Stimulated activated CD4-positive, alpha-beta T cell treated with anti-CD3 and anti-CD28 coated beads, Interleukin-4, amount 100 ng/mL, for 24 hours (primary cell): ENCODE measurements at places on chromosomes 2 and 18.

- no peak for DNase-seq
Measured at GRCh38 chr2:10402653-10403215, 45.4 kb downstream of the ODC1 start.

GRCh38 chr2:117770730-117771129, 43.8 kb upstream of the DDX18 start:
- no peak for DNase-seq

DNA sequence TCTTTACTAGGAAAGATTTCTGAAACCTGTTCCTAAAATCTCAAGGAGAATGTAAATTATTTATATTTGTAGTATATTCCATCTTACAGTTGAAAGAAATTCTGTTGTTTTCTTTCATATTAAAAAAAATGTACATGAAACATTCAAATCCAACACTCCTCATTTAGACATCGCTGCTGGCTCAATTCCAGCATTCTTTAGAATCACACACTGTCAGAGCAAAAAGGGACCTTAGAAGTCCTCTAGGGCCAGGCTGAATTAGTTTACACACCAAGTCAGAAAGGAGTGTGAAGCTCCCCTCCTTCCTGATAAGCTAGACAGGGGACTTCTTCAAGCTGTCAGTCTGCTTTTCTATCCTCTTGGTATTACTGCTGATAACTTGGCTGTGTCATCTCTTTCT, 158.6 kb upstream of the LTBP1 start:
- DNase-seq: no peak

DNA sequence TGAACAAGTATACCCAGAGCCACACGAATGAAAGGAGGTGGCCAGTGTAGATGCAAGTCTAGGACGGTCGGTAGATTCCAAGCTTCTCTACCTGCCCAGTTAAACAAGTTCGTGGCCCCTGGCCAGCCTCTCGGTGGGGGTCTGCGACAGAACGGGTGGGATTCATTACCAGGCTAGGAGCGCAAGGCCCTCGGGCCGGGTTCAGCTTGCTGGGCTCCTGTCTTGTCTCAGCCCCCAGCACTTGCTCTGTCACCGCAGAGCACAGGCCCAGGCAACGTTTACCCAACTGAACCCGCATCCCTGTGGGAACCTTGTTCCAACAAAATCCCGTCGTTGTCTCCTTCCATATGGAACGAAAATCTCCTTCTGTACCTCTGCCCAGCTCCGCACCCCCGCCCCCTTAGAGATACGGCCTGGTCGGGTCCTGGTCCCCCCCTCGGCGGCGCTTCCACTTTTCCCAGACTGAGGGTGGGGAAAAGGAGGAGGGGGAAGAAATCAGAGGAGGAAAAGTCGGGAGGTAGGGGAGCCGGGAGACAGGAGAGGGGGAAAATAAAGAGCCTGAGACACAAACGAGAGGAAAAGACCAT, 1.9 kb upstream of the EMX1 start:
- DNase-seq: no peak

GRCh38 chr18:26516964-26517363, 31.4 kb downstream of the KCTD1 start:
- no peak for DNase-seq

GRCh38 chr2:3175568-3175955, 202.1 kb downstream of the EIPR1 start:
- no peak for DNase-seq

GRCh38 chr2:127857265-127857808, 618 bp downstream of the POLR2D start:
- no peak for DNase-seq

DNA sequence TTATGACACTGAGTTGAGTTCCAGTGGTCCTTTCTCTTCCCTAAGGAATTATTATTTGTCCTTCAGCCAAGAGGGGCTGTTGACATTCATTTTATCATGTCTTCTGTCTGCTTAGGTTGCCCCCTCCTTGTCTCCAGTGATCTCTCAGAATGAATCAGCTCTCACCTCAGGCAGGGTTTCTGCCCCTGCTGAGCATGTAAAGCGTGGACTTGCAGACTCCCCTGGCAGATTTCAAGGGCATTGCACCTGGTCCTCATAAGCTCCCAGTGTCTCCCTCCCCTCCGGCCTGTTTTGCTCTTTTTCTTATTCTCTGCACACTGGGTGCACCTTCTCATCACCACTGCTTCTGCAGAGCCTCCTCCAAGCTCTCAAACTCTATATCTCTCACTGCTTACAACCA, 188.4 kb downstream of the KCNS3 start:
- no peak for DNase-seq

DNA sequence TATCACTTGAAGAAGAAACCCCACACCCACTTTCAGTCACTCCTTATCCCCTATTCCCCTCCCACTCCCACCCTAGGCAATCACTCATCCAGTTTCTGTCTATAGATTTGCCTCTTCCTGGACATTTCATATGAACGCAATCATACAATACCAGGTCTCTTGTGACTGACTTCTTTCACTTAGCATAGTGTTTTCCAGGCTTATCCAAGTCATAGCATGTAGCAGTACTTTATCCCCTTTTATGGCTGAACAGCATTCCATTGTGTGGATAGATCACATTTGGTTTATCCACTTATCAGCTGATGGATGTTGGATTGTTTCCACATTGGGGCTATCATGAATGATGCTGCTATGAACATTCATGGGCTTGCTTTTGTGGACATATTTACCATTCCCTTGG, 6.6 kb downstream of the CFAP221 start:
- DNase-seq: no peak

DNA sequence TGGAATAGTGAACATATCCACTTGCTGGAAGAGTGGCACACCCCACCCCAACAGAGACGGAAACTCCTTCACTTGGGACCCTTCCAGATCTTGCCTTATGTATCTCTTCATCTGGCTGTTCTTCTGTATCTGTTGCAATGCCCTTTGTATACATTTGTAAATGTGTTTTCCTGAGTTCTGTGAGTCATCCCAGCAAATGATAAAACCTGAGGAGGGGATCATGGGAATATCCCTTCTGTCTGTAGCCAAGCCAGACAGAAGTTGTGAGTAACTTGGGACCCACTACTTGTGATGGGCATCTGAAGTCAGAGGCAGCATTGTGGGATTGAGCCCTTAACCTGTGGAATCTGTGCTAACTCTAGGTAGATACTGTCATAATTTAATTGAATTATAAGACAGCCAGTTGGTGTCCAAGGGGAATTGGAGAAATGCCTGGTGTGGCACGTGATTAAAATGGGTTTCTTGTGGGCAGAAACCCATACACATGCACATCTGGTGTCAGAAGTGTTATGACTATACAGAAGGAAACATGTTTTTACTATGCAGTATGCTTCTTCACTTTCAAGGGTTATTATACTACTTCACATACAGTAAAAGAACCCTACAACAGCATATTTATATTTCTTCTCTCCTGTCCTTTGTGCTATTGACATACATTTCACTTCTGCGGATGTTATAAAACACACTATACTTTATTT, 32.3 kb upstream of the TMEM247 start:
- no peak for DNase-seq

DNA sequence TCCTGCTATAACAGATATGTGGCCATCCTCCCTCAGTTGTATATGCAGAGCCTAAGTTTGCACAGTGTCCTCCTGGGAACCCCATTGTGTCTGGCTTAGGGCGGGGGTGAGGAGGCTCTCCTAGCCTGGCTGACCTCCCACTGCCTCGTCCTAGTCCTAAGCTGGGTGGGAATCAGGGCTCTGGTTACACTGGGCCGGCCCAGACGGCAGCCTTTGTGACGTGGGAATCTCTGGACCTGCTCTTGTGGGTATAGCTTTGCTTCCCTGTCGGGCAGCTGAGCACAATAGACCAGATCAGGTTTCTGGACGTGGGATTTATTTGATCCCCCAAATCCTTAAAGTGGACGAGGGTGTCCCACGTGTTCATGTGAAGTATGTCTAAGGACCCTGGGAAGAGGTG, 2.9 kb downstream of the ACKR3 start:
- DNase-seq: no peak

DNA sequence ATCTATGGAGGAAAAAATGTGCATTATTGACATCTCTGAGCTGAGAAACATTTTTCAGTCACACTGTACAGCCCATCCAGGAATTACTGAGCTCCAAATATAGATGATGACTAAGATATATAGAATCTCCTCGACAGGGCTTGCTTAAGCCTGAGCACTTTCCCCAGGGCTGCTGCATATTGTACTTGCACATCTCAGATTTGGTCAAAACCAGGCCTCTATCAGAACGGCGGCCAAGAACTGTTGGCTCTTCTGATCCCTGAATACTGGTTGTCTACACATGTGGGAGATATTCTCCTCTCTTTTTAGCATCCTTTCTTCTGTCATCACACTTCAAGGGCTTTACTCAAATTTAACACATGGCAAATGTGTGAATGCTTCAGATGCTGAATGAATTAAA, 201.5 kb upstream of the SLC35G4 start:
- no peak for DNase-seq

- peak; percentile 27 for DNase-seq
Measured at GRCh38 chr18:13382366-13382953, 163.9 kb downstream of the LDLRAD4 start.

DNA sequence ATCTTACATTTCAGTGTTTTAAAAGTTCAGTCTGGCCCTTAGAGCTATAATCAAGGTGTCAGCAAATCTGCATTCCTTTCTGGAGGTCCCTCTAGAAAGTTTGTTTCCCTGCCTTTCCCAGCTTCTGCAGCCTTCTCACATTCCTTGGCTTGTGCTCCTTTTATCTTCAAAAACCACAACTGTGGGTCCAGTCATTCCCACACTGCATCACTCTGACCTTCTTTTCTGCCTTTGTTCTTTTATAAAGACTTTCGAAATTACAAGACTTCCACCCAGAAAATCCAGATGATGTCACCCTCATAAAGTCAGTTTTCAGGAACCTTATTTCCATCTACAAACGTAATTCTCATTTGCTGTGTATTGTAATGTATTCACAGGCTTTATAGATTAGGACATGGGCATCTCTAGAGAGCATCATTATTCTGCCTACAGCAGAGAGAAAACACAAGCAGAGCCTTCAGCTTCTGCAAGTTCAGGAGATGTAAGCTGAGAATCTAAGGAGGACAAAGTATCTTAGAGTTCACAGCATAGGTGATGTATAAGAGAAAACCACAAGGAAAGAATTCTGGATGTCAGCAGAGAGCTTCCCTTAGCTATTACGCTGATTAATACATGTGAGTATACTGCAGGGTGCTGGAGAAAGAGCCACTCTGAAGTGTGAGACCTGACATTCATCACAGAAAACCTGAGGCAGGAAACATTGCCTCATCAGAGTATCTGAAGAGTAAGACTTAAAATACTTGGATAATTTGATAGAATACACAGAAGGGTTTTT, 1100.2 kb downstream of the CBLN2 start:
- no peak for DNase-seq

- no peak for DNase-seq
Measured at GRCh38 chr2:120005834-120006521, 6.9 kb upstream of the EPB41L5 start.

DNA sequence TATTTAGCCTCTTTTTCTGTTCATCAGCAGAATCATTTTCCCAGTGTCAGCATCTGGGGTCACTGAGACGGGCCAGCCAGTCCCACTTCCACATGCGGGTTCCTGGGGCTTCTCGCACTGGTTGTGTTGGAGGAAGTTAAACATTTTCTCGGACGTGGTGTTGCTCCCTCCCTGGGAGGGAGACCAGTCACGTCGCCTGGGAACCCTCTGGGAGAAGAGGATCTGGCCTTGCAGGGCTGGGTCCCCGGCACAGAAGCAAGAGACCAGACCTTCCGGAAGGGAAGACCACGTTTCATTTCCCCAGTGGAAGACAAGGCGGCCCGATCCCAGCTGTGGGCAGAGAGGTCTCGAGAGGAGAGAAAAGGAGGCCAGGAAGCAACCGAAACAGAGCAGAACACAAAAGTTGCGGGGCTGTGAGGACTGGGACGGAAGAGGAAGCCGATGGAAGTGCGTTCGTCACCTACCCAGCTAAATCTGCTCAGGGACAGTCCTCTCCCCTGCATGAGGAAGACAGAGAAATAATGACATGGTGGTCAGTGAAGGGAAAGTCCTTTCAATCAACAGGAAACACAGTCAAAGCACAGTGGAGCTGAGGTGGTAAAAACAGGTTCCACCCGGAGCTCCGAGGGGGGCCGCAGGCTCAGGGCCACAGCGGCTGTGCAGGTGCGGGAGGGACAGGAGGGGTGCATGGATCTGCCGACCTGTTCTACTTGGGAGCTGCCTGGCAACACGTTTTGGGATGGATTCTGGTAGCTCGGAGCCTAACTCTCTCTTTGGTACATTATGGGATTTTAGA, 144.4 kb downstream of the MBP start:
- no peak for DNase-seq

GRCh38 chr18:10453261-10453805, 1.1 kb upstream of the APCDD1 start:
- no peak for DNase-seq

DNA sequence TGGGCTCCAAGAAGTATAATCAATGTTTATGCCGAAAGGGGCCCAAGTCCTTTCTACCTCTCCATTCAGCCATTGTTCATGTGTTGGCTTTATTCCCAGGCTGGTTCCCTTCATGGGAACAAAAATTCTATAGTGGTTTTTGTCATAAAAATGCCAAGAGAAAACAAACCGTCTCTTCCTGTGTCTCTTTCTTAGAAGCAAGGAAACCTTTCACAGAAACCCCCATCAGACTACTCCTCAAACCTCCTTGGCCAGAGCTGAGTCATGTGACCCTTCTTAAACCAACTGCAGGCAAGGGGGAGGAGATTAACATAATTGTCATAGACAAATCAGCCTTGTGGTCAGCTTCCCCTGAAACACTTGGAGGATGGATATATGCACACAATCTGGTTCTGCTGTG, 75.1 kb upstream of the TANK start:
- no peak for DNase-seq

DNA sequence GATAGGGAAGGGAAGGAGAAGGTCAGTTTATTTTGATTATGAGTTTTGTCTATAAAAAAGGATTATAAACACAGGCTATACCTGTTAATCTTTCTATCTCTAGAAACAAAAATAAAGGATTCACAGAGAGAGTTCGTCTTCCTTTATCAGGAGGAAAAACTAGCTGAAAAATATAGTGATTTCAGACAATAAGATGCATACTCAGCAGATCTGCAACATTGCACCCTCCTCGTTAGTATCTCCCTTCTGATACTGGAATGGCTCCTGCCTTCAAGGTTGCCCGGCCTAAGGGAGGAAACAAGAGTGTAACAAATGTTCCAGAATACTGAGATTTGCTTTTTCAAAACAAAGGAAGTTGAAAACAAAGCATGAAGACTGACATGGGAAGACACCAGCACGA, 48.7 kb upstream of the LRATD1 start:
- DNase-seq: no peak

GRCh38 chr18:48472610-48473009, 63.4 kb upstream of the ZBTB7C start:
- no peak for DNase-seq

GRCh38 chr2:176979981-176980710, 232.4 kb upstream of the HNRNPA3 start:
- DNase-seq: no peak
